ENCODE measurements at places on chromosomes 16 and 17. TPM values are rescaled to one million over a fixed set of nuclear protein-coding genes. Genes with fewer than 3 reads are reported as not detected.
A peak's percentile ranks its signal among the peaks of the same experiment; 100 is the strongest.

DNA sequence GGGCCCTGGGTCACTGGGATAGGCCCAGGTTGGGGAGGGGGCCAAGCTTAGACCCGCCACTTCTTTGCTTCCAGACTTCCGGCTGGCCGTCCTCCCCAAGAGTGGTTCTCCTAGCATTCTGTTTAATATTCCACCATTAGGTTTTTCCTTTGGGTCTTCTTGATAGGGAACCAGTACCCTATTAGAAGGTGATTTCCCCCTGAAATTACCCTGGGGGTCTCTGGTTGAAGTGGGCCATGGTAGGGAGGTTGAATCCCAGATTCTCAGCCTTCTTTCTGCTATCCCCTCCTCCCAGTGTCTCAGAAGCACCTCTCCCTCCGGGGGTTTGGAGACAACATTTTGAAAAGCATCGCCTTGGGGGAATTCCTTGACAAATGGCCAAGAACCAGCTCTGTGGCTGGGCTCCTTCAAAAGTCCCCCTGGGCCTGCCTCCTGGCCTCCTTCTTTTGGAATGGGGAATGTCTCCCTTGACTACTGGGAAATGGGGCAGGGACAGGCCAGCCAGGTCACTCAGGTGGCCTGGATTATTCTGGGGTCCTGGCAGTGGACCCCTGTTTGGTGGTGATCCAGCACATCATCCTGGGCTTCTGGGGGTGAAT, 5.7 kb downstream of the LASP1 start:
- H3K27ac ChIP-seq: no peak overlapping the region
- no peak for DNase-seq
- peaks cover 40% of the 10 kb centered on the region for H3K36me3 ChIP-seq
- H3K27me3 ChIP-seq: no peaks in the 10 kb centered on the region
- H3K4me3 ChIP-seq: no peak overlapping the region

- no peak overlapping the region for H3K27ac ChIP-seq
- H3K36me3 ChIP-seq: no peaks in the 10 kb centered on the region
- H3K27me3 ChIP-seq: no peaks in the 10 kb centered on the region
- no peak overlapping the region for H3K4me3 ChIP-seq
- no peaks in the 10 kb centered on the region for H3K4me1 ChIP-seq
Observed at GRCh38 chr16:77111056-77111565, 79.9 kb upstream of the MON1B start.

Gene TEKT1
- total RNA-seq: not detected

DNA sequence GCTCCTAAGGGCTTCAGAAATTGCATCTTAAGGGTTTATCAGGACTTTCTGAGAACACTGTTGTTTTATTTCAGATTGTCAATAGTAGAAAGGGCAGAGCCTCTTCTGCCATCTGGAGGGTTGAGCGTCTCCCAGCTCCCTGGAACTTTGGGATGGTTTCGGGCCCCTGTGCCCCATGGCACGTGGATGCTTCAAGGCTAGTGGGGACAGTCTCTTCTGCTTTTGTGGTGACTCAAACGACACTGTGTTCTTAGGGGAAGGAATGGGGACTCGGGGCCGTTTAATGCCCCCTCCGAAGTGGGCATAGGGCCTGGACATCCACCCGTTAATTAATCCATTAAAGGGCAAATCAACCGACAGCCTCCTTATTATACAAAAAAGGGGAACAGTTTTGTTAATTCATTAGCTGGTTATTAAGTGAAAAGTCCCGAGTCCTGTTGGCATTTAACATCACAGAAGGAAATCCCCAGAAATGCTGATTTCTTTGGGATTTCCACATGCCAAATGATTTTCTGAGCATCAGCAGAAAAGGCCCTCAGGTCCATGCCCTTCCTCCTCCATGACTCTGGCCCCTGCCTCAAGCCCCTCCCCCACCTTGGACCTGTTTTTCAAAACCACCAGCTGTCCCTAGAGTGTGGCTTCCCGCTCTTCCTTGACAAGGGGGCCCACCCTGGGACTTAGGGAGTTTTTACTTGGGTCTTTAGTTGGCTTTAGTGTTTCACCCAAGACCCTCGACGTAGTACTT, 68.7 kb downstream of the ARSG start:
- no peaks in the 10 kb centered on the region for H3K36me3 ChIP-seq
- H3K27ac ChIP-seq: no peak overlapping the region
- H3K27me3 ChIP-seq: peaks cover 2% of the 10 kb centered on the region
- H3K4me3 ChIP-seq: no peak overlapping the region
- no peak for DNase-seq

Gene ANKS3
- total RNA-seq: 18.0 TPM

DNA sequence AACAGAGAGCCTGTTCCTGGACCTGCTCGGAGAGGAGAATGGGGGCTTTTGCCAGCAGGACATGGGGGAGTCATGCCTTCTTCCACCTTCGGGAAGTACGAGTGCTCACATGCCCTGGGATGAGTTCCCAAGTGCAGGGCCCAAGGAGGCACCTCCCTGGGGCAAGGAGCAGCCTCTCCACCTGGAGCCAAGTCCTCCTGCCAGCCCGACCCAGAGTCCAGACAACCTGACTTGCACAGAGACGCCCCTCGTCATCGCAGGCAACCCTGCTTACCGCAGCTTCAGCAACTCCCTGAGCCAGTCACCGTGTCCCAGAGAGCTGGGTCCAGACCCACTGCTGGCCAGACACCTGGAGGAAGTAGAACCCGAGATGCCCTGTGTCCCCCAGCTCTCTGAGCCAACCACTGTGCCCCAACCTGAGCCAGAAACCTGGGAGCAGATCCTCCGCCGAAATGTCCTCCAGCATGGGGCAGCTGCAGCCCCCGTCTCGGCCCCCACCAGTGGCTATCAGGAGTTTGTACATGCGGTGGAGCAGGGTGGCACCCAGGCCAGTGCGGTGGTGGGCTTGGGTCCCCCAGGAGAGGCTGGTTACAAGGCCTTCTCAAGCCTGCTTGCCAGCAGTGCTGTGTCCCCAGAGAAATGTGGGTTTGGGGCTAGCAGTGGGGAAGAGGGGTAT, 39.3 kb upstream of the IL21R start:
- no peak overlapping the region for H3K4me3 ChIP-seq
- no peak overlapping the region for H3K27ac ChIP-seq
- no peak for DNase-seq
- peaks cover 34% of the 10 kb centered on the region for H3K36me3 ChIP-seq
- no peaks in the 10 kb centered on the region for H3K27me3 ChIP-seq

Gene RCVRN
- total RNA-seq: 0.31 TPM

- H3K4me3 ChIP-seq: no peak overlapping the region
- H3K4me1 ChIP-seq: peaks cover 7% of the 10 kb centered on the region
- H3K36me3 ChIP-seq: no peaks in the 10 kb centered on the region
- H3K27ac ChIP-seq: no peak overlapping the region
Observed at GRCh38 chr17:38568845-38569510, 36.8 kb downstream of the SRCIN1 start.

- H3K4me3 ChIP-seq: no peak overlapping the region
- H3K27me3 ChIP-seq: no peaks in the 10 kb centered on the region
- no peaks in the 10 kb centered on the region for H3K36me3 ChIP-seq
- no peak overlapping the region for H3K27ac ChIP-seq
- H3K4me1 ChIP-seq: no peaks in the 10 kb centered on the region
Observed at GRCh38 chr17:66511135-66511534, 208.7 kb downstream of the PRKCA start.

DNA sequence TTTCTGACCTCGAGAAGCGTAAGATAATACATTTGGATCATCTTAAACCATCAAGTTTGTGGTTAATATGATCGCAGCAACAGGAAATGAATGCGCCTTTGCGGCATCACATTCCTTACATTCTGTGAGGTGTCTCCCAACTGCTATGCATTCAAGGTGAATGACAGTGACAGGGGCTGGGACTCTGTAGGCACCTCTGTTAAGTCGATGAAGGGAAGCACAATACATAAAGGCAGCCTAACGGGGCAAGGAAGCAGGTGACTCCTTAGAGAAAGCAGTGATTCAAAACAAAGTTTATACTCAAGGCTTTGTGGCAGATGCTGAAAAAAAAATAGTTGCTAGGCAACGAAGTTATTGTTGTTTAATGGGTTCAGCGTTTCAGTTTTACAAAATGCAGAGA, 21.6 kb upstream of the EVPL start:
- DNase-seq: no peak
- no peaks in the 10 kb centered on the region for H3K27me3 ChIP-seq
- no peak overlapping the region for H3K27ac ChIP-seq
- peaks cover 79% of the 10 kb centered on the region for H3K36me3 ChIP-seq
- H3K4me1 ChIP-seq: no peaks in the 10 kb centered on the region
- no peak overlapping the region for H3K4me3 ChIP-seq

GRCh38 chr16:29007730-29008593, 23.1 kb downstream of the LAT start:
- H3K4me3 ChIP-seq: no peak overlapping the region
- H3K4me1 ChIP-seq: no peaks in the 10 kb centered on the region
- no peaks in the 10 kb centered on the region for H3K36me3 ChIP-seq
- no peak overlapping the region for H3K27ac ChIP-seq
- H3K27me3 ChIP-seq: no peaks in the 10 kb centered on the region

Gene SMIM5
- total RNA-seq: 10.8 TPM

DNA sequence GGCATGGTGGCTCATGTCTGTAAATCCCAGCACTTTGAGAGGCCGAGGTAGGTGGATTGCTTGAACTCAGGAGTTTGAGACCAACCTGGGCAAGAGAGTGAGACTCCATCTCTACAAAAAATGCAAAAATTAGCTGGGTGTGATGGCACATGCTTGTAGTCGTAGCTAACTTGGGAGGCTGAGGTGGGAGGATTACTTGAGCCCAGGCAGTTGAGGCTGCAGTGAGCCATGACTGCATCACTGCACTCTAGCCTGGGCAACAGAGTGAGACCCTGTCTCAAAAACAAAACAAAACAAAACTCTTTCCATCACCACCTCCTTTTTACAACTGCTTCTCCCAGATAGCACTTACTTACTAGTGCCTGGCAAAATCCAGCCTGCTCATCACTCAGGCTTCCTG, 214.0 kb downstream of the ZFHX3 start:
- H3K27me3 ChIP-seq: no peaks in the 10 kb centered on the region
- no peak overlapping the region for H3K4me3 ChIP-seq
- H3K27ac ChIP-seq: no peak overlapping the region

DNA sequence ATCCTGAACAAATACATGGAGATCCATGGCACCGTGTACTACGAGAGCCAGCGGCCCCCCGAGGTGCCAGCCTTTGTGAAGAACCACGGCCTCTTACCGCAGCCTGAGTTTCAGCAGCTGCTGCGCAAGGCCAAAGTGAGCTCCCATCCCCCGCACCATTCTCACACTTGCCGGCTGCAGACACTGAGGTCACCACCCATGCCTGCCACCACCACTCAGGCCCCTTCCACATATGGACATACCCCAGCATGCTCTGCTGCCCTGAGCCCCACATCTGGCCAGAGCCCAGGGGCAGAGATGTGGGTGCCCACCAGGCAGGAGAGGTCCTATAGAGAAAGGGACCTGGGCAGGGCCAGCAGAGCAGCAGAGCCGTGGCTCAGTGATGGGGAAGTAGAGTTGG, 69.8 kb downstream of the MGAT5B start:
- DNase-seq: no peak
- no peaks in the 10 kb centered on the region for H3K4me1 ChIP-seq
- H3K27ac ChIP-seq: no peak overlapping the region
- H3K4me3 ChIP-seq: no peak overlapping the region
- H3K36me3 ChIP-seq: no peaks in the 10 kb centered on the region

GRCh38 chr16:87765776-87766484, at the start of gene KLHDC4:
Gene KLHDC4, minus strand, starts transcription at chr16:87765986. Its CDS starts 96 bp downstream, at chr16:87765890.
- H3K4me3 ChIP-seq: peak within 1 kb of the TSS; percentile 94
- H3K27ac ChIP-seq: peak within 1 kb of the TSS; percentile 92

DNA sequence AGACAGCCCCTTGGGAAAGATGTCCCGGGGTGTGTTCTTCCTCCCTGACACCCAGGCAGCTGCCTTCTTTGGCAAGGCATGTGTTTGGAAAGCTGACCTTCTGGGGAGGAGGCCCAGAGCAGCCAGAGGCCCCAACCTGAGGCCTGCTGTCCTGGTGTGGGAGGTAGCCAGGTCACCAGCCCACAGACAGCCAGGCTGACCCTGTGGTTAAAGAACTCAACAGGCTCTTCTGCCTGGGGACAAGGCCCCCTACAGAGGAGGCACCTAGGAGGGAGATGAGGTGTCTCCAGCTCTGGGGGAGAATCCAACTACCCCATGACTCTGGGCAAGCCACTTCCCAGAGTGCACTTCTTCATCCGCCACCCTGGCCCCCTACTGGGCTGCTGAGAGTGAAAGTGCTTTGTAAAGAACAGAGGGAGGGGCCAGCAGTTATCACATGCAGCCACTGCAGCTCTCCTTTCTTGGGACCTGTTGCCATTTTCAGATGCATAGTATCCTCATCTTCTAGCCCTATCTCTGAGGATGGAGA, 13.1 kb upstream of the SREBF1 start:
- H3K36me3 ChIP-seq: peaks cover 22% of the 10 kb centered on the region
- H3K27ac ChIP-seq: peak overlapping the region; percentile 79
- no peak overlapping the region for H3K4me3 ChIP-seq
- no peaks in the 10 kb centered on the region for H3K27me3 ChIP-seq
- DNase-seq: peak; percentile 60
- peaks cover 35% of the 10 kb centered on the region for H3K4me1 ChIP-seq

GRCh38 chr16:87828907-87829621, 40.2 kb downstream of the SLC7A5 start:
- H3K36me3 ChIP-seq: peaks cover 15% of the 10 kb centered on the region
- peaks cover under 1% of the 10 kb centered on the region for H3K4me1 ChIP-seq
- H3K4me3 ChIP-seq: no peak overlapping the region
- H3K27ac ChIP-seq: no peak overlapping the region

DNA sequence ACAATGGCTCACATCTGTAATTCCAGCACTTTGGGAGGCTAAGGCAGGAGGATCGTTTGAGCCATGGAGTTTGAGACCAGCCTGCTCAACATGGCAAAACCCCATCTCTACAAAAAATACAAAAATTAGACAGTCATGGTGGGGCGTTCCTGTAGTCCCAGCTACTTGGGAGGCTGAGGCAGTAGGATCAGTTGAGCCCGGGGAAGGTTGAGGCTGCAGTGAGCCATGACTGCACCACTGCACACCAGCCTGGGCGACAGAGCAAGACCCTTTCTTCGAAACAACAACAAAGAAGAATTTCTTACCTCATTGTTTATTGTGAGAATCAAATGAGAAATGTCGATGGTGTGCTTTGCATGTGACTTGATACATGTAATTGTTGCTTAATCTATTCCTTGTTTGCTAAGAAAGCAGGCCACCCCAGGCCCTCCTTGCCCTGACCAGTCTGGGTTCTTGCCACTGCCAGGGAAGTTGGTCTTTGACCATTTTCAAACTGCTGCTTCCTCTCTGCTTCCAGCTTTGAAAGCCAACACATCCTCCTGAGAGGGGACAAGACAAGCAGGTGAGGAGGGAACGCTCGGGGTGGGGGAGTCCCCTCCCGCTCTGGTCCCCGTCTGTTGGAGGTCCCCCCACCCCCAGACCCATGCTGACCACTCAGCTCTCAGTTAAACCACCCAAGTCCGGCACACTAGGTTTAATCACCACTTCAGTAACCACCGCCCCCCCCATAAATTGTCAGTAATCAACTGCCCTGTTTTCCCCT, 47.3 kb upstream of the CPNE2 start:
- DNase-seq: no peak
- peaks cover 24% of the 10 kb centered on the region for H3K4me1 ChIP-seq
- no peak overlapping the region for H3K4me3 ChIP-seq
- H3K27ac ChIP-seq: no peak overlapping the region
- no peaks in the 10 kb centered on the region for H3K27me3 ChIP-seq

Data from muscle of leg (tissue), 16 donors.